ENCODE measurements at places on chromosomes 5 and 9.

DNA sequence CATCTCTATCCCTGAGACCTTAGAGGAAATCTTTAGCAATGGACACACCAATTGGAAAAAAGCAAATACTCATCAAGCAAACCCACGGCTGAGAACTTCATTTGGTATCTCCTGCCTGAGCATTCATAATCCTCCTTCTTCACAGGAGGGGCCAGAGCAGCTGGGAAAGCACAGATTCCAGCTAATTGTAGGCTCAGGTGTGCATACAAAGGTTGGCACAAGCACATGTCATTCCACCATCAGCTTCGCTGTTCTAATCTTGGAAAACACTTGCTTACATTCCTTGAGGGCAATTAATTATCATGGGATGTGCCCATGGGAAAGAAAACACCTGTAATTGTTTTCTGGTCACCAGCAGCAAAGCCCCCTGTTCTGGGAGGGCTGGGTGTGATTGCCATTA is 376.6 kb downstream of the SPOCK1 start:
- no peaks in the 10 kb centered on the region for H3K36me3 ChIP-seq
- no peak overlapping the region for H3K4me3 ChIP-seq
- no peak for DNase-seq
- no peaks in the 10 kb centered on the region for H3K4me1 ChIP-seq
- H3K27me3 ChIP-seq = no peaks in the 10 kb centered on the region

DNA sequence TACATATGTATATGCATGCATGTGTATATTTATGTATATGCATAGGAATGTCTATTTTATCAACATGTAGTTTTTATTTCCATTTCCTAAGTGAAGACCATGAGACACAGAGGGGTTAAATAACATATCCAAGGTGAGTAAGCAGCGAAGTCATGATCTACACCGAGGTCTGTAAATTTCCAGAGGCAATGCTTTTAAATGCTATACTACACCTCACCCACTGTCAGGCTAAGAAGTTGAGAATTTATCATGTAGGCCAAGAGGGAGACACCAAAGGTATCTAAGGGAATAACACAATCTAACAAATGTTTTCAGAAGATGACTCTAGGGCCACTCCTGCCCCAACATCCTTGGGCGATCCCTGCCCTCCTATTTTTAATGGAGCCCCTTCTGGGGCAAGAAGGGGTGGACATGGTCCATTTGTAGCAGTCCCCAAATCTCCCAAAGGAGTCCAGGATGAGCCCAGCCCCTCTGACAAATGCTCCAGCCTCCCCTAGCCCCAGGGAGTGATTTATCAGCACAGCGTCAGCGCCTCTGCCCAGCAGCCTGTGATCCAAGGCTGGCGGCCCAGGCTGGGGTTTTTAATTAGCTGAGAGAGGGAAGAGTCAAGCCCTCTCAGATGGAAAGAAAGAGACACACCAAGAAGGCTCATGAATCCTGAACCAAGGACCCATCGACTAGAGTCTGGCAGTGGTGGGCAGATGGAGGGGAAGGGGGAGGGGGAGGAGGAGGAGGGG is 339.9 kb downstream of the ASTN2 start:
- no peak for DNase-seq
- H3K27ac ChIP-seq = no peak overlapping the region
- no peaks in the 10 kb centered on the region for H3K27me3 ChIP-seq
- no peak overlapping the region for H3K4me3 ChIP-seq
- H3K36me3 ChIP-seq = no peaks in the 10 kb centered on the region
- H3K4me1 ChIP-seq = no peaks in the 10 kb centered on the region

GRCh38 chr9:127422787-127423186 is 1.4 kb upstream of the ZNF79 start:
- DNase-seq = no peak
- no peak overlapping the region for H3K27ac ChIP-seq
- H3K36me3 ChIP-seq = no peaks in the 10 kb centered on the region
- H3K4me3 ChIP-seq = peak overlapping the region; percentile 94

DNA sequence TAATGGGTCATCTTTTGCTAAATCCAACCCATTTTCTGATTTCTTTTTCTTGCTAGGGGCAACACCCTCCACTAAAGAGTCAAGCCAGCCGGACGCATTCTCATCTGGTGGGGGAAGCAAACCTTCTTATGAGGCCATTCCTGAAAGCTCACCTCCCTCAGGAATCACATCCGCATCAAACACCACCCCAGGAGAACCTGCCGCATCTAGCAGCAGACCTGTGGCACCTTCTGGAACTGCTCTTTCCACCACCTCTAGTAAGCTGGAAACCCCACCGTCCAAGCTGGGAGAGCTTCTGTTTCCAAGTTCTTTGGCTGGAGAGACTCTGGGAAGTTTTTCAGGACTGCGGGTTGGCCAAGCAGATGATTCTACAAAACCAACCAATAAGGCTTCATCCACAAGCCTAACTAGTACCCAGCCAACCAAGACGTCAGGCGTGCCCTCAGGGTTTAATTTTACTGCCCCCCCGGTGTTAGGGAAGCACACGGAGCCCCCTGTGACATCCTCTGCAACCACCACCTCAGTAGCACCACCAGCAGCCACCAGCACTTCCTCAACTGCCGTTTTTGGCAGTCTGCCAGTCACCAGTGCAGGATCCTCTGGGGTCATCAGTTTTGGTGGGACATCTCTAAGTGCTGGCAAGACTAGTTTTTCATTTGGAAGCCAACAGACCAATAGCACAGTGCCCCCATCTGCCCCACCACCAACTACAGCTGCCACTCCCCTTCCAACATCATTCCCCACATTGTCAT is 72.0 kb downstream of the NUP214 start:
- no peak overlapping the region for H3K27ac ChIP-seq
- H3K4me1 ChIP-seq = no peaks in the 10 kb centered on the region
- no peak for DNase-seq
- H3K4me3 ChIP-seq = no peak overlapping the region
- H3K36me3 ChIP-seq = peaks cover 50% of the 10 kb centered on the region

- H3K27ac ChIP-seq = no peak overlapping the region
- H3K4me1 ChIP-seq = 0 out of 2 replicates have a peak, but pooled peaks cover 5% of the 10 kb centered on the region
- no peak for DNase-seq
- H3K27me3 ChIP-seq = no peaks in the 10 kb centered on the region
- no peak overlapping the region for H3K4me3 ChIP-seq
Observed at GRCh38 chr5:74582853-74583252, 57.7 kb downstream of the ENC1 start.

- no peak for DNase-seq
- peaks cover 10% of the 10 kb centered on the region for H3K36me3 ChIP-seq
- H3K4me3 ChIP-seq = no peak overlapping the region
- H3K27me3 ChIP-seq = no peaks in the 10 kb centered on the region
Observed at GRCh38 chr9:94758880-94759279, 32.4 kb downstream of the AOPEP start.

GRCh38 chr9:36078051-36078450 is 41.3 kb downstream of the RECK start:
- no peak for DNase-seq
- H3K27me3 ChIP-seq = no peaks in the 10 kb centered on the region
- no peaks in the 10 kb centered on the region for H3K36me3 ChIP-seq

DNA sequence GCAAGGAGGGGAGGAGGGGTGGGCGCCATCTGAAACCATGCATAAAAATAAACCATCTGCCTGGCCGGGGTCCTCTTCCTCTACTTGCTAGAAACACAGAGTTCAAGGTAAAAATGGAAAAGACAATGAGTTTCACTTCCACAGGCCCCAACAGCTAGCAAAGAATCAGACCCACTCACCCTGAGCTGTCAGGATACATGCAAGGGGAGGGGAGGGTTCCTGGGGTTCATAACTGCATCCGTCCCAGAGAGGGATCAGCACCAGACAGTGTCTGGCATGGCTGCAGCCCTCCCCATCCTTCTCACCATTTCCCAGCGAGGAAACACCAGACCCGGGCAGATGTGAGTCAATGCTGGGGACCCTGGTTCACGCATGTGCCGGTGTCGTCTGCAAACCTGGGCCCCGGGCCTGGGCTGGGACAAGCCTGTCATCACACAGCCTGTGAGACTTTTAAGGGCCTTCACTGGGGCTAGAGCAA is 55.4 kb downstream of the SEMA4D start:
- no peaks in the 10 kb centered on the region for H3K4me1 ChIP-seq
- no peak overlapping the region for H3K27ac ChIP-seq
- H3K4me3 ChIP-seq = no peak overlapping the region
- H3K27me3 ChIP-seq = no peaks in the 10 kb centered on the region

DNA sequence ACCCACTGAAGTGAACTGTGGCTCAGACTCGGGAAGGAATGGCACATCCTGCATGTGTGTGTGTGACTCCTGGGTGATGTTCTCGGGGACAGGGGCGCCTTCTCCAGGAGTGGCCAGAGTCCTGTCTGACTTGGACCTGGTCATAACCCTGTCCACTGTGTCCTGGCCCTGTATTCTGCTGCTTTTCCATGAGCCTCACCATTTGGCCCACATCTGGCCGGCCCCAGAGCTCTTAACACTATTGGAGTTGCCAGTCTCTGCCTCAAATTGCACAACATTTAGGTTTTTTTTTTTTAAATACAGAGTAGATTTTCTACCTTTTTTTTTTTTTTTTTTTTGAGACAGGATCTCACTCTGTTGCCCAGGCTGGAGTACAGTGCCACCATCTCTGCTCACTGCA is 278.3 kb upstream of the TUT7 start:
- no peaks in the 10 kb centered on the region for H3K27me3 ChIP-seq
- H3K36me3 ChIP-seq = no peaks in the 10 kb centered on the region
- no peak for DNase-seq
- no peak overlapping the region for H3K27ac ChIP-seq

DNA sequence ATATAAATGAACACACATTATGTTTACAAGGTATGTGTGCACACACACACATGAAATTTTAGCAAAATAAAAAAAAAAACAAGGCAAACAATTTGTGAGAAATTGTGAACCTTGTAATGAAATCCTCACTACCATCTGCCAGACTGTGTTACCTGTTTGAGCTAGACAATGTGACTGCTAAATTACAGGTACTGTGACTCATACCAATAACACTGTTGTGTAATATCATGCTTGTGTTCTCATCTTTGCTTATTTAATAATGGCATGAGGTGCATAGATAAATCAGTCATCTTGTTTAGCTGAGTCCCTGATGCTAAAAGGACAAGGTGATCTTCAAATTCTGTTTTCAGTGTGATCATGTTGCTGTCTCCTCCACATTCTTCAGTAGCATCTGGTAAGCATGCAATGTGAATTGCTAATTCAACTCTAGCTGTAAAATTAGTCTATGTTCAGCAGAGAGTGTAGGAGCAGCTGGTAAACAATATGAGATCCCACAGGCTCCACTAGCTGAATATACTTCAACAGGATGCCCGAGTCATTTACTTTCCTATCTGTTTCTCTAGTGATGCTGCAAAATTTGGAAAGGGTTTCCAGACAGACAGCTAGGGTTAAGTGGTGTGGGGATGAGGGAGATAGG is 966.3 kb upstream of the C9orf72 start:
- no peak overlapping the region for H3K27ac ChIP-seq
- no peak for DNase-seq
- no peaks in the 10 kb centered on the region for H3K27me3 ChIP-seq
- H3K36me3 ChIP-seq = no peaks in the 10 kb centered on the region
- H3K4me3 ChIP-seq = no peak overlapping the region

- no peaks in the 10 kb centered on the region for H3K4me1 ChIP-seq
- peaks cover 8% of the 10 kb centered on the region for H3K36me3 ChIP-seq
- no peak for DNase-seq
Observed at GRCh38 chr9:69715825-69716224, 43.7 kb upstream of the APBA1 start.

- H3K27me3 ChIP-seq = no peaks in the 10 kb centered on the region
- H3K36me3 ChIP-seq = no peaks in the 10 kb centered on the region
- H3K4me3 ChIP-seq = no peak overlapping the region
- H3K27ac ChIP-seq = no peak overlapping the region
- DNase-seq = no peak
Observed at GRCh38 chr9:4101667-4102066, 198.2 kb downstream of the GLIS3 start.

DNA sequence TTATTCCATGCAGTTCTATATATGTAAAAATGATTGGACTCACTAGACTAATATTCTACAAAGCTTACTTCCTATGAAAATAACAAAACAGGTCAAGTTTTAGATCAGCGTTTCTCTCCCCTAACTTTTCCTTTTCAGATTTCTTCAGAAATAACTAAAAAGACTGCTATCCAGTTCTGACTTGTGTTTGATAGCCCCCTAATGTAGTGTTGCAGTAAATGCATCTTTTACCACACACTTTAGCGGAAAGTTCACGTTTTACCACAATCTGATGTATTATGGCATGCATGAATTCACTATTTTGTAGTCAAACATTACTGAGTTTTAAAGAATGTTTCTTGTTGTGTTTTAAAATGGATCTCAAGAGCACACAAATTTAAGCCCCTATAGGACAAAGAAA is 292.7 kb downstream of the RAB3C start:
- H3K27me3 ChIP-seq = no peaks in the 10 kb centered on the region
- H3K27ac ChIP-seq = no peak overlapping the region
- H3K4me1 ChIP-seq = no peaks in the 10 kb centered on the region
- no peaks in the 10 kb centered on the region for H3K36me3 ChIP-seq
- H3K4me3 ChIP-seq = no peak overlapping the region

DNA sequence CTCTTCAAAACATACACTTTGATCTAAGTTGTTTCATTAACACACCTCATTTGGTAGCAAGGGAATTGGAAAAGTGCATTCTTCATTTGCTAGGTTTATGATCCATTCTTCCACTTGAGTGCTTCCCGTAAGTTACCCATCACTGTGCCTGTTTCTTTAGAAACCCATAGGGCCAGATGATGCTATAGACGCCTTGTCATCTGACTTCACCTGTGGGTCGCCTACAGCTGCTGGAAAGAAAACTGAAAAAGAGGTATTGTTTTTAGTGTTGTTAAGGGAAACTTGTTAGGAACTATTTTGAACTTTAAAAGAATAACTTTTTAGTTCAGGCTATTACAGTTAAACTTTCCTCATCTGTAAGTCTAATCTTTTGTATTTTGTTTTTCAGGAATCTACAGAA is 66.6 kb downstream of the ERAP1 start:
- no peak overlapping the region for H3K4me3 ChIP-seq
- no peak overlapping the region for H3K27ac ChIP-seq
- H3K36me3 ChIP-seq = 0 out of 2 replicates have a peak, but pooled peaks cover 6% of the 10 kb centered on the region
- H3K27me3 ChIP-seq = no peaks in the 10 kb centered on the region
- no peak for DNase-seq

DNA sequence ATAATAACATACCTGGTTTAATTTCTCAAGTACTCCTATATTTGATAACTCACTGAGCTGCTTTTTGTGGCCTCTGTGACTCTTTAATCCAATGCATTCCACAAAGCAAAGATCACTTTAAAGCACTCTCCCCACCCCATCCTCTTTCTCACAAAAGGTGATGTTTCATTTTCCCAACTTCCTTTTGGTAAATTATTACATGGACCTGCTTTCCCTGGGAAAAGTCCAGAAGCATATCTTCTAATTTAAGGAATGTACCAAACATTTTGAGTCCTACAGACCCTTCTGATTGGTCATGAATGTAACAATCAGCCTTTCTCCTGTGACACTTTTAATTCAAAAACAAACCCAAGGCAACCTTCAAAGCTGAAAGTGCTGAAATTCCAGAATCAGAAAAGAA is 71.1 kb downstream of the MLLT3 start:
- H3K27ac ChIP-seq = no peak overlapping the region
- H3K27me3 ChIP-seq = no peaks in the 10 kb centered on the region
- DNase-seq = no peak
- H3K36me3 ChIP-seq = no peaks in the 10 kb centered on the region
- no peak overlapping the region for H3K4me3 ChIP-seq
- no peaks in the 10 kb centered on the region for H3K4me1 ChIP-seq

Measured in H1 (cell line).